ENCODE measurements at places on chromosomes 6 and 20.
A peak's percentile ranks its signal among the peaks of the same experiment; 100 is the strongest.

DNA sequence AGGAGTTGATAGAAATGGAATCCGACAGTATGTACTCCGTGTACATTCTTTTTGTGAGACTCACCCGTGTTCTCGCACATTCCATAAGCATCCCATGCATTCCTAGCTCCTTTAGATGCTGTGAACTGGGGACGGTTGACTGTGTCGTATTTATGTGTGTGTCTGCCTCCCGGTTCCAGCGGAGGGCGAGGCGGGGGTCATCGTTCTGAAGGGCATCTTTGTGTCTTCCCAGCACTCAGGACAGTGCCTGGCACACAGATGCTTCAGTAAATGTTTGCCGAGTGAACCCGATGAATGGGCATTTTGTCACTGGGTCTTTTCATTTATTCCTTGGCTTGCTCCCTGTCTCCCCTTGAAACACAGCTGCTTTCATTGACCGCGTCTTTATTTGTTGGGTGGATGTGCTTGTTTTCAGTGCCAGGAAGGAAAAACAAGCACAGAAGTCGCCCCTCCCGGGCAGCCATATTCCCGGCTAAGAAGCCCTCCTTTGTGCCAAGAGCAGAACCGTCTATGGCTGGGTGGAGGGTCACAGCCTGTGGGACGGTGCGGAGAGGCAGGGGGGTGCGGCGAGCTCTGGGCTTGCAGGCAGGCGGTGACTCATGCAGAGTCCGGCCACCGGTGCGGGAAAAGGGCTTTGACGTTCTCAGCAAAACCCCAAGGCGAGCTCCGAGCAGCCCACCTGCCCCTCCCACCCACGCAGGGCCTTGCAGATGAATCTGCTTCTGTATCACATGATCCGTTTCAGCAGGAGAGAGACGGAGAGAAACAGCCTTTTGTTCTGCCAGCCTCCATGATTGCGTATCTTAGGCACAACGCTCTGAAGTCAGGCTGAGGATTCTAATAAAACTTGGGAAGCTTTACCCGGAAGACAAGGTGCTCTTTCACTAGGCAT lies 11.2 kb upstream of the PSMG4 start:
- DNase-seq: peak; percentile 41

DNA sequence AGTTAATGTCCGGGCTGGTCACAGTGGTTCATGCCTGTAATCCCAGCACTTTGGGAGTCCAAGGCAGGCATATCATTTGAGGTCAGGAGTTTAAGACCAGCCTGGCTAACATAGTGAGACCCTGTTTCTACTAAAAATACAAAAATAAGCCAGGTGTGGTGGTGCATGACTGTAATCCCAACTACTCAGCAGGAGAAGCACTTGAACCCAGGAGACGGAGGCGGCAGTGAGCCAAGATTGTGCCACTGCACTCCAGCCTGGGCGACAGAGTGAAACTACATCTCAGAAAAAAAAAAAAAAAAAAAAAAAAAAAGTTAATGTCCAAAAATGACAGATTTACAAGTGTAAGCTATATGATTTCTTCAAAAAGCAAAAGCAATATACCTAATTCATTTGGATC lies 124.9 kb downstream of the CCDC170 start:
- no peak for DNase-seq

DNA sequence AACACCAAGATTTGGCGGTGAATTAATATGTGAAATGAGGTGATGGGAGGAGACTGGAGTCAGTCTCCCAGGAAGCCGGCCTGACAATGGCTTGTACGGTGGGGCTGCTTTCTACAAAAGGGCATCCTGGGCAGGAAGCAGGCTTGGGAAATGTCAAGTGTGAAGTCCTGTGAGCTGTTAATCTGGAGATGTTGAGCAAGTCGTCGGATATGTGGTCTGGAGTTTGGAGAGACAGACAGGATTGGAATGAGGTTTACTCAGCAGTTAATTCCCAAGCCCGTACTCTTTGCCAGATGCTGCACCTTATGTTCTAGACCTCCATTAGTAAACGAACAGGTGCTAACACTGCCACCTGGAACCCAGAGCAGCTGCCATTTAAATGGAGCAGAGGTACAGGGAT lies 107.7 kb upstream of the FOXC1 start:
- no peak for DNase-seq

GRCh38 chr20:40491009-40491590 lies 197.9 kb downstream of the MAFB start:
- no peak for DNase-seq

DNA sequence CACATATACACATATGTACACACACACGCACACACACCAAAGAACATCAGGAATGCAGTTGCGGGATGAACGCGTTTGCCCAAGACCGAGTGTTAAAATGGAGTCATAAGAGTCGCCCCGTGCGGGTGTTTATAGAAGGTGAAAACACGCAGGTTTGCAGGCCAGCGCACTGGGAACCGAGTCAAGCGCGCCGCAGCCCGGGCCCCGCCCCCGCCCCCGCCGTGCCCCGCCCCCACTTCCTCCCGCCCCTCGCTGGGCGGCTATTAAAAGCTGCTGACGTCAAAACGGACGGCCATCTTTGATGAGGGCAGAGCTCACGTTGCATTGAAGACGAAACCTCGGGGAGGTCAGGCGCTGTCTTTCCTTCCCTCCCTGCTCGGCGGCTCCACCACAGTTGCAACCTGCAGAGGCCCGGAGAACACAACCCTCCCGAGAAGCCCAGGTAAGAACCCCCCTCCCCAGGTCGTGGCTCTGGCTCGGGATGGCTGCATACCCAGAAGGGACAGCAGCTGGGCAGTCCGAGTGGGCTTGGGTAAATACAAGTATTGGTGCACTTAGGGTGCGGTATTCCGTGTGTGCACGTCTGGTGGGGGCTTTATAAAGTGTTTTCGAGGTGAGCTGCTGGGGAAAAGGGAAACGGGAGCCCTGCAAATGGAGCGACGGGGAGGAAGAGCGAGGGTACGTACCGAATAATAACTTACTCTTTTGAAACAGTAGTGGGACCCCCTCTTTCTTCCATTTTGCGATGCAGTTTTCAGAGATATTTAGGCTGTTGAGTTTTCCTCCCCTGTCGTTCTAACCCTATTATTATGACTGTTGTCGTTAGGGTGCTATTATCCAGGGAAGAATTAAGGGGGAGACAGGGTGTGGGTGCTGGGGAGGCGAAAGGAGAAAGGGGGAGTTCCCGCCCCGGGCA lies at the start of gene SNAP25:
TSS of gene SNAP25 (plus strand) at position 295 of the 916 bp plus-strand sequence. CDS start 56,662 bp downstream, outside the sequence.
- DNase-seq: peak; percentile 77

- no peak for DNase-seq
These were observed 85.5 kb upstream of the ZNF217 start for GRCh38 chr20:53678990-53679596.

DNA sequence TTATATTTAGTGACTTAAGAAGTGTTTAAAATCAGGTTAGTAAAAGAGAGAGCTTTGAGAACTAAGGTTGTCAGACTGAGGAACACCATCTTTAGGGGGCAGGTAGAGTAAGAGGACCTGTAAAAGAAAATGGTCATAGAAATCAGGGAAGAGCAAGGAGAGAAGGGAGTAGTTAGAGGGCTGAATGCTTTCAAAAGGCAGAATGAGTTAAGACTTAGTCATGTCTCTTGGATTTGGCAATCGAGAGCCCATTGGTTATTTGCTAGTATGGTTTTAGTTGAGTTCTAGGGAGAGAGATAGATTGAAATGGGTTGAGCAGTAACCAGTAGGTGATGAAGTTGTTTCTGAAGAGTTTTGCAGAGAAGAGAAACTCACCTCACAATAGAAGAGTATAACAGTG lies 51.1 kb downstream of the RALGAPB start:
- no peak for DNase-seq

GRCh38 chr6:11479296-11479695 lies 58.3 kb upstream of the TMEM170B start:
- no peak for DNase-seq

GRCh38 chr6:126723541-126724170 lies 383.7 kb downstream of the CENPW start:
- no peak for DNase-seq

GRCh38 chr6:112233847-112234246 lies 20.5 kb downstream of the LAMA4 start:
- DNase-seq: no peak

- DNase-seq: no peak
These were observed 58.9 kb downstream of the ID4 start for GRCh38 chr6:19895866-19896692.

GRCh38 chr20:16025084-16025483 lies 548.2 kb downstream of the KIF16B start:
- no peak for DNase-seq

DNA sequence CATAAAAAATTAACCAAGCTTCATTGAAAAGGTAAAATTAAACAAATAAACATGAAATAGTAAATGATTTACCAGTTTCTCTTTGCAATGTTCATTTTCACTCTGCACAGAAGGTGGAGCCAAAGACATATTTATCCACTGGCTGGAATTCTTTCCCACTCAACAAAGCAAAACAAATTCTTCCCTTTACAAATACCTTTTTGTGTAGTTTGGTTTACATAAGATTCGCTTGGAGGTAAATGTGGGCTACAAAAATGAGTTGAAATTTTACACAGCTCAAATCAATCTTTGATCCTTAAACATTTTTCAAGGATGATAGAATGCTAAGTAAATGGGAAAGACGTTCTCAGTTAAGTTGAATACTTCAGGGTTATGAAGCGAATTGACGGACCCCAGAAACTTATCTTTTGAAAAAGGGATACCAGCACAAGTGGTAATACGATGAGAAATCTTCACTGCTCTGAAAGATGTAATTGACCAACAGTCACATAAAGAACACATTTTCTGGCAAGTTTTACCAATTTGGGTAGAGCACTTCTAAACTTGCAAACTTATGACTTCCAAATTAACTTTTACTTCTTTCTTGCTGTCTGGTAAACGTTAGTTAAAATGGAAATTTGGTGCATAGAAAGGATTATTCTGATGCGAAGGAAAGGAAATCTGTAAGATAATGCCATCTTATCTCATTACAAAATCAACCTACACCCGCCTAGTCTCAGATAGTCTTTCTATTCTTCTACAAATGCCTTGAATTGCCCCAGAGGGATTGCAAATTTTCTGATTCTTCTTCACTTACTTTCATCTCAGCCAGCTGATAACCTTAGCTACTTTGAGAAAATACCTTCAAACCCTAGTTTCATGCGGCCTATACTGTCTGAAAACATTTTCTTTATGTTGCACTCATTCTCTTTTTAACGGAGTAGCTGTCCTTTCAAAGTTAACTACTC lies 4.7 kb upstream of the GJA1 start:
- peak; percentile 16 for DNase-seq

DNA sequence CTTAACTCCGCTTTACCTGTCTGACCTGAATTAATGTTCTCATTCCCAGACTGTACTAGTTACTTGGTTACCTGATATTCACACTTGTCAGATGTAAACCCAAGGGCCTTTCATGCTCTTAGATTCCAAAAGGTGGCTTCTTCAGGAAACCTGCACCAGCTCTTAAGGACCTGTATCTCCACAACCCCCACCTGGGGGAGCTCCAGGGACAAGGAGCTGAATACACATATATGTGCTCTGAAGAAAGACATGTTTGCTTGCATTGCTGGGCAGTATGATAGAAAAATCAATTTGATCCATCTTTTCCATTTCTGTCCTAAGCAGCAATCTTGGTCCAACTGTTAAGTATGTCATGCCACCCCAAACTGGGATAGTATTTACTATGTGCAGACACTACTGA lies 64.8 kb upstream of the POU3F2 start:
- DNase-seq: no peak

DNA sequence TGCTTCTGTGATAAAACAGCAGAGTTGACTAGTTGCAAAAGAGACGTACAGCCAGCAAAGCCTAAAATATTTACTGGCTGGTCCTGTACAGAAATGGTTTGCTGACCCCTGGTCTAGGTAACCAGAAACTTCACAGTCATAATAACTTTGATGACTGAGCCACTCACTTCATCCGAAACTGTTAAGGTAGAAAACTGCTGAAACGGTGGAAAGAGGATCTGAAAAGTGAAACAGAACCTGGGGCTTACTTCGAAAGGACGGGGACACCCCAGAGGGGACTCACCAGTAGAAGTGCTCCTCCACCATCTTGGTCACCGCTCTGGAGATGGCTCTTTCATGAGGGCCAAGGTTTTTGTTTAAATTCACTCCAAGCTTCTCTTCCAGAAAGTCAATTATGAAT lies 16.4 kb downstream of the FAXC start:
- no peak for DNase-seq

DNA sequence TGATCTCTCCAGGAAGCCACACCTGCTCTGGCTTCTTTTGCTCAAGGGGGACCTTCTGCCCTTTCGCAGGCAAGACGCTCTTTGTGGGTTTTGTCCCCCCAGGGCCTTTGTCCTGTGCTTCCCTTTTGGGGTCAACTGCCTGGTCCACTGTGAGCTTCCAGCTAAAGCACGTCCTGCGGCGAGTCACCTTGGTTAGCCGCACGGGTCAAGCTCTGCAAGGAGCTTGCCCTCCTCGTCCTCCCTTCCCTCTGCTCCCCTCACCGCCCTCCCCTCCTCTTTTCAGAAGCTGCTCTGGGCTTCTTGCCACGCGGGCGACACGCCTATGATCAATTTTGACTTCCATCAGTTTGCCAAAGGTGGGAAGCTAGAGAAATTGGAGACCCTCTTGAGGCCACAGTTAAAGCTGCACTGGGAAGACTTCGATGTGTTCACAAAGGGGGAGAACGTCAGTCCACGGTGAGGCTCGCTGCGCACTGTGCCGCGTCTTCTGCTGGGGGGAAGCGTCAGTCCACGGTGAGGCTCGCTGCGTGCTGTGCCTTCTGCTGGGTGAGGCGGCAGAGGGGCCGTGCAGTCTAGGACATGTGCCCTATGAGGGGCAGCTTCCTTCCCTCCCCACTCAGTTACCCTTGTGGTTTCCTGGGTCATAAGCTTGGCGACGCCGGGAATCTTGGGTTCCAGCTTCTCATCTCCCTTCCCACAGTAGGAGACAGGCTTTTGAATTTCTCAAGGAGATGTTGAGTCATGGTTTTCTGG lies 80.2 kb downstream of the SYNJ2 start:
- DNase-seq: no peak

DNA sequence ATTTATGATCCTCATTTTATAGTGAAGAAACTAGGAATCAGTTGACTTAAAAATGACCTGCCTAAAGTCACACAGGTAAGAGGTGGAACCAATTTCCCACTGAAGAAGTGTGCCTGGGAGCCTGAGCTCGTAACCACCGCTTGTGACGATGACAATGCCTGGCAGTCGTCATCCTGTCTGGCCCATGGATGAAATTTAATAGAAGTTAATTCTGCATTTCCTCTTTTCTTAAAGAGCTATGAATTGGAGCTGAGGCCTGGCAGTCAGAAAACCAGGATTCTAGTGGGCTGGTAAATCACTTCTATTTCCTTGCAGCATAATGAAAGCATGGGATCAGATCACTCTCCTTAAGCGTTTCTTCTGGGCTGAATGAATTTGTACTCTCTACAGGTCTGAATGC lies 200.0 kb upstream of the SGK1 start:
- DNase-seq: no peak

DNA sequence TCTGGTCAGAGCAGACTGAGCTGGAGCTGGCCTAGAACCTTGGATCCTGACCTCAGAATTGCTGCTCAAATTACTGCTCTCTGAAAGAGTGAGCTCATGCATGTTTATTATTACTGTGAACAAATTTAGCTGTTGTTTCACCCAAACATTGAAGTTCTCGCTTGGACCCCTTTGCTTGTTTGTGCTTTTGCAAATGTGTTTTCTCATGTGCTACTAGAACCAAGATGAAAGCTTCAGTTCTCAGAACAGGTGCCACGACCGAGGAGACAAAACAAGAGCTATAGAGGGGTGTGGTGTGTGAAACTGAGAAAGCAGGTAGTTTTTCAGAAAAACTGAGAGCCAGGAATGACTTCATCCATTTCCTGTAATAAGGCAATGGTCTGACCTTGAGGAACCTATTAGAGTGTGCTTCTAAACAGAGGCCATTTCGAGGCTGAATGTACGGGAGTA lies 50.0 kb upstream of the ESR1 start:
- DNase-seq: no peak
